GM18507 (cell line): ENCODE measurements at places on chromosomes 11 and 22.

- no peak for DNase-seq
Observed at GRCh38 chr22:27603800-27604144, 197.8 kb downstream of the MN1 start.

DNA sequence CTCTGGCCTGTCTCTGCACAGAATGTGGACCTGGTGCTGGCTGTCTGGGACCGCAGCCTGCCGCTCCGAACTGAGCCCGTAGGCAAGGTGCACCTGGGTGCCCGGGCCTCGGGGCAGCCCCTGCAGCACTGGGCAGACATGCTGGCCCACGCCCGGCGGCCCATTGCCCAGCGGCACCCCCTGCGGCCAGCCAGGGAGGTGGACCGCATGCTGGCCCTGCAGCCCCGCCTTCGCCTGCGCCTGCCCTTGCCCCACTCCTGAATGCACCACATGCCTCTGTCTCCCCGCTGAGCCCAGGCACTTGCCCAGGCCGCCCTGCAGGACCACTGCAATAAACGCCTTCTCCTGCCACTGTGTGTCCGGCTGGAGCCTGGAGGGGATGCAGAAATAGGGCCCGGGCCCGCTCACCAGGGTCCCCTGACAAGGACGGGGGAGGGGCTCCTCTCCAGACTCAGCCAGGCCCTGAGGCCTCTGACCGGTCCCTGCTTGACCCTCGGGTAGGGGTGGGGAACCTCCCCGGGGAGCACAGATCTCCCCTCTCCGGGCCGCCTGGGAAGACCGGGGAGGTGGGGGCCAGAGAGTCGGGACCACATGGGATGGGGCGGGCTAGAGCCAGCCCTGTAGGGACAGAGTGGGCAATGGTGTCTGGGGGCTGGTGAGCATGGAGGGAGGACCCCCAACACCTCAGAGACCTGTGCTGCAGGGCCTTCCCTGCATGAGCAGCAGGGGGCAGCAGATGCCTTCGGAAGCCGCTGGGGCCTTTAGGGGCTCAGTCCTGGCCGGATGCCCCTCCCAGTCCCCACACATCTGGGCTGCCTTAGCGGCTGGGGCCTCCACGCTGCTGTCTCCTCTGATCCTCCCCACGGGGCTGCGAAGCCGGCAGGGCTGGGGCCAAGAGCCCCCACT, 1.4 kb upstream of the TNNI2 start:
- peak; percentile 92 for DNase-seq

- no peak for DNase-seq
Observed at GRCh38 chr22:48299124-48299523, 1528.5 kb downstream of the BRD1 start.

DNA sequence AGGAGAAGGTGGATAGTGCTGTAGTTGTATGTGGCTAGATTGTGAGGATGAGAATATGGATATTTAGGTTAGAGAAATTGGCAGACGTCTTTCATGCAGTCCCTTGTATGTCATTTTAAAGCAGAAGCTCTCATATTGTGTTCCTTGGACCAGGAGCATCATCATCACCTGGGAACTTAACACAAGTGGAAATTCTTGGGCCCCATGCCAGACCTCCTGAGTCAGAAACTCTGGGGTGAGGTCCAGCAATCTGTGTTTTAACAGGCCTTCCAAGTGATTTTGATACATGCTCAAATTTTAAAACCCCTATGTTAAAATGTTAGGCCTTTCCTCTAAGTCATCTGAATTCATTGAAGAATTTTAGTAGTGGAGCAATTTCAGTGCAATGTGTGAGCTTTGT, 34.8 kb downstream of the JHY start:
- no peak for DNase-seq

DNA sequence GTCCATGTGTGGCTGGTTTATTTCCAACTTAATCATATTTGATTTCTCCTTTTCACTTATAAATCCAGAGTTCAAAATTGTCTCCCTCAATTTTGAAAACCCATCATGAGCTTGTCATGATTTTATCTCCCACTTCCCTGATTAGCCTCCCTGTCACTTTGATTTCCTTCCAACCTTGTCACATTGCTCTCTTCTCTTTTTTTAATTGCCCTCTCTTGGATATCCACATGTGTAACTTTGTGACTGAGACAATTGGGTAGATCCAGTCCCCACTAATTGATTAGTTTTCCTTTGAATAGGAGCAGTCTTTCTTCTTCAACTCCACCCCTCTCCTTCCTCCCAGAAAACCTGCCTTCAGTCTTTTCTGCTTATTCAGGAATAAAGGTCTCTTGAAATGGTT, 2.4 kb downstream of the TEF start:
- DNase-seq = no peak

DNA sequence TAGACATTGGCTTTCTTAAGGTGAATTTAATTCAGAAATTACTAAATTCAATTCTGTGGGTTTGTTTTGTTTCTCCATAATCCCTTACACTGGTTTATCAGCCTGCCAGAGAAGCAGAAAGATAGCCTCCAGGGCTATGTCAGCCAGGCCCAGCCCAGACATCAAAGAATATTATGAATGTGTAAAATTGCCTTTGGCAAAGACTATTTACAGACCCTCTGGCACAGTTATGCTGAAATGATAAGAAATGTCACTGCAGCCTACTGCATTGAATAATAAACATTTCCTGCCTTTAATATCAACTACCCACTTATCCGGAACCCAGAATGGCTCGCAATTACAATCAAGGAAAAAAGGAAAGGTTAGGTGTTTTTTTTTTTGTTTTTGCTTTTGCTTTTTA, 562.5 kb upstream of the LRRC4C start:
- no peak for DNase-seq

GRCh38 chr11:46389450-46390330, 1.9 kb downstream of the CHRM4 start:
- peak; percentile 77 for DNase-seq

DNA sequence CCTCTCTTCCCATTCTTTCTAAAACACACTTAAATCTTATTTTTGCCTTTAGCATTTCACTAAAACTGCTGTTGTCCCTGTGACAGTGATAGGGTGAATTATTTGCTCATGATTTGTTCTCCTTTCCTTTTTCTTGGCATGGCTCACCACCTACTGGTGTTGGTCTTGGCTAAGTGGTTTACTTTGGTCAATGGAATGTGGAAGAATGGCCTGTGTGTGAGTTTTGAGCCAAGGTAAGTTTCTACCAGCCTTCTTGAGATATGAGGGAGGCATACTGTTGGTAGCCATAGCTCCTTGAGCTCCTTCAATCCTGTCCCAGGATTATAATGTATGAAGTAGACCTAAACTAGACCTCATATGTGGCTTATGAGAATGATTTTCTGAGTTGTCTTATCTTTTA, 506.3 kb upstream of the RAG2 start:
- no peak for DNase-seq

DNA sequence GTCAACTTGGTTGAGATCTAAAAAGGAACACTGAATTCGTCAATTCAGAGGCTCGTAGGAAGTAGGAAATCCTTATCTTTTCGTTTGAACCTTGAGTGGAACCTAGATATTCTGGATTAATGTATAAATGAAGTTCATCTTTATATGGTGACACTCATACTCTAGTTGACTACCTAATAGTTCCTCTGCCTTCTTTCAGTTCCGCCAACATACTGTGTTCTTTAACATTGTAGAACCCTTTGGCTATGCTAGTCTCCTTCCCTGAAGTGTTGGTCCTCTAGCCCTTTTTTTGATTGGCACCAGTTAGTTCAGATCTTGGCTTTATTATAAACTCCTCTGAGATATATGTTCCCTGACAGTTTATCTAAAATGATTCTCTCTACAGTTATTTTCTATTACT, 1.5 kb downstream of the ATM start:
- DNase-seq = no peak

- peak; percentile 36 for DNase-seq
Observed at GRCh38 chr11:107799218-107799859, 59.2 kb downstream of the SLC35F2 start.

DNA sequence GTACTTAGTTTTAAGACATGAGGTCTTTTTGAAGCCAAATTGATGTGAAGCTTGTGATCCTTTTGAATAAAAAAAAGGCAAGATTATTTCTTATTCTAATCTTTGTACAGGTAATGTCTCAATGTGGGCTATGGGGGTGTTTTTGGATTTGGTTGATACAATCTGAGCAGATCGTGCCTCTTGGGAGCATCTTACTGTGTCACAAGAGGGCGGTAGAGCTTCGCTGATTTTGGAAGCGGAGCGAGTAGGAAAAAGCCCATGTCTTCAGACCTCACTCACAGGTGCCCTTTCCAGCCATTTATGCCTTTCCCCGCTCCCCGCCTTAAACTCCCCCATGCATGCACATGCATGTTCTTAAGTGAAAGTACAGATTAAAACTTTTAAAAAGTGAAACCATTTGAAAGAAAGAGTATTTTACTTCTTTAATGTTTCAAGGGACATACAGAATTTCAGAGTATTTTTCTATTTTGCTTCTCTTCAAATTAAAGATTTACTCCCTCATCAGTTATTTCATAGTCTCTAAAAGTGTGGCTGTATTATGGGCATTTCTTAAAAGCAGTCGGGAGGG, 18.8 kb downstream of the DDX25 start:
- peak; percentile 54 for DNase-seq

GRCh38 chr11:898540-899190, 11.9 kb downstream of the CHID1 start:
- DNase-seq = no peak

DNA sequence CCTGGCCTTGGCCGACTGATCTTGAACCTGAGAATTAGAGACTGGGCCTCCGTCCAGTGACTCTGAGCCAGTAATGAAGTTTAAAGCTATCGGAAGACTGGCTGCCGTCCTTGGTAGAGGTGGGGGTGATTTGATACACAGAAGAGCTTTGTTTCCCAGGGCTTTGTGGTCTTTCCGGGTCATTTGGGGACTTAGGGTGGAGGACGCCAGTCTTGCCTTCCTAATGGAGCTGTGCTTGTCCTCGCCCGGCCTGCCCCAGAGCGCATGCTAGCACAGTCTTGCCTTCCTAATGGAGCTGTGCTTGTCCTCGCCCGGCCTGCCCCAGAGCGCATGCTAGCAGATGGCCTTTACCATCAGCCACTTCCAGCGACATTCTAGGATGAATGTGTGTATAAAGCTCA, 65.8 kb downstream of the ST3GAL4 start:
- DNase-seq = no peak

- no peak for DNase-seq
Observed at GRCh38 chr11:87892291-87892690, 283.0 kb downstream of the RAB38 start.

- no peak for DNase-seq
Observed at GRCh38 chr11:95229199-95229992, 1.6 kb downstream of the SESN3 start.

GRCh38 chr22:37275134-37275533, 7.2 kb upstream of the CYTH4 start:
- DNase-seq = no peak

DNA sequence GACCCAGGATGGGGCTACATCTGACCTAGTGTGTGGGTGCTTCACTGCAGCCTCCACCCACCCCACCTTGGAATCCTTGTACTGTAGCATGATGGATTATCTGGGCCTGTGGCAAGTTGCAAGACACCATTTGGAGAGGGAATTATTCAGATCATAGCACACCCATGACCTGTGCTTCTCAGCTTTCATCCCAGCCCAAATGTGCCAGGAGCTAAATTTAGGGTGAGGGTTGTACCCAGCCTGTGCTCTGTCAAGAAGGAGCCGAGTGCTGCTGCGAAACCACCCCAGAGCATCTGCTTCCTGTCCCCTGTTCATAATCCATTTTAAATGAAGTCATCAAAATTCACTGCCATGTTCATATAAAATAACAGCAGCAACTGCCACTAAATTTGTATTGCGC, 394.5 kb downstream of the SHANK2 start:
- DNase-seq = no peak

- no peak for DNase-seq
Observed at GRCh38 chr11:60498853-60499252, 6.3 kb downstream of the MS4A12 start.

DNA sequence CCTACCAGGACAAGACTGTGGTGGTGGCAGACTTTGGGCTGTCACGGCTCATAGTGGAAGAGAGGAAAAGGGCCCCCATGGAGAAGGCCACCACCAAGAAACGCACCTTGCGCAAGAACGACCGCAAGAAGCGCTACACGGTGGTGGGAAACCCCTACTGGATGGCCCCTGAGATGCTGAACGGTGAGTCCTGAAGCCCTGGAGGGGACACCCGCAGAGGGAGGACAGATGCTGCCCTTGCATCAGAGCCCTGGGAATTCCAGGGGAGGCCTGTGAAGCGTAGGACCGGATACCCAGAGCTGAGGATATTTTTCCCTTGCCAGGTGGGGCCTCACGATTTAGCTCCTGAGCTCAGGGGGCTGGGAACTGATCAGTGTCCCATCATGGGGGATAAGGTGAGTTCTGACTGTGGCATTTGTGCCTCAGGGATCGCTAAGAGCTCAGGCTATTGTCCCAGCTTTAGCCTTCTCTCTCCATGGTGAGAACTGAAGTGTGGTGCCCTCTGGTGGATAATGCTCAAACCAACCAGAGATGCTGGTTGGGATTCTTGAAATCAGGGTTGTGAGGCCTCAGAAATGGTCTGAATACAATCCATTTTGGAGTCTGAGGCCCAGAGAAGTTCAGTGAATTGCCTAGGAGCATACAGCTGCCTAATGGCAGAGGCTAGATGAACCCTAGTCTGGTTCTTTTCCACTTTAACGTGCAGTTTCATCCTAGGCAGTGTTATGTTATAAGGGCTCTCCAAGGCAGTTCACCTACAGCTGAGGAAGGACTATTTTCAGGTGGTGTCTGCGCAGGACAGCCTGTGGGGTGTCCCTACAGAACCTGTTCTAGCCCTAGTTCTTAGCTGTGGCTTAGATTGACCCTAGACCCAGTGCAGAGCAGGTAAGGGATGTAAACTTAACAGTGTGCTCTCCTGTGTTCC, 19.5 kb downstream of the PIK3IP1 start:
- no peak for DNase-seq

DNA sequence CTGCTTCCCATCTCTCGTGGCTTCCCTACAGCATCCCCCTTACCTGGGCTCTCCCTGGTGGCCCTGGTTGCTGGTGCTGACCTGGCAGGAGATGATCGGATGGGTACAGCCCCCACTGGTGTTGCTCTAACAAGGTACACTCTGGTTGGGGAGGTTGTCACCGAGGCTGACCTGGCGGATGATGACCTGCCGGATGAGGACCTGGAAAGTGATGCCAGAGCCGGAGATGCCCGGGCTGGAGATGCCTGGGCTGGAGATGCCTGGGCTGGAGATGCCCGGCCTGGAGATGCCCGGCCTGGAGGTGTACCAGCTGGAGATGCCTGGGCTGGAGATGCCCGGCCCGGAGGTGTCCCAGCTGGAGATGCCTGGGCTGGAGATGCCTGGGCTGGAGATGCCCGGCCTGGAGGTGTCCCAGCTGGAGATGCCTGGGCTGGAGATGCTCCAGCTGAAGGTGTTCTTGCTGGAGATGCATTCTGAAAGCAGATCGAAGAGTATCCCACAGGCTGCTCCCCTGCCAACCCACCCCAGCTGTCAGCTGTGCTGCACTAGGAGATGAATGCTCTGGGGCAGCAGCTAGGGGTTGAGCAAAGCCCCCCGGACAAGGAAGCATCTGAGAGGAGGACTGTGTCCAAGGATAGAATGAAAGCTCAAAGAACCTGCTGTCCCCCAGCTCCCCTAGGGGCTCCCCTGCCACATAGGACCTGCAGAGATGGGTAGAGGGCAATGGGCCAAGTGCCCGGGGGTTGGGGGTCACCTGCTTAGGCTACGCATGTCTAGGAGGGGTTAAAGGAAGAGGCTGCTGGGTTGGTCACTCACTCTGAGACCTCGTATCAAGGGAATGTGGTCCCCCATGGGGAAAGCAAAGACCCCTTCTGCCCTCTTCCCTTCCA, 10.6 kb downstream of the TMPRSS13 start:
- DNase-seq = no peak

- DNase-seq = no peak
Observed at GRCh38 chr22:17956630-17957029, 67.7 kb downstream of the MICAL3 start.
